ENCODE measurements at places on chromosomes 4 and X. TPM values are rescaled to one million over a fixed set of nuclear protein-coding genes. Genes with fewer than 3 reads are reported as not detected.

Gene HSFX3
- not detected for total RNA-seq

Gene NAP1L3
- 0.70 TPM for total RNA-seq

Gene CYSLTR1
- 13.9 TPM for total RNA-seq

Gene HSFX1
- 0.49 TPM for total RNA-seq

Gene ZAR1
- not detected for total RNA-seq

Gene MBNL3
- 8.9 TPM for total RNA-seq

Gene TCEAL1
- total RNA-seq, result 2.6 TPM

Gene MSL3
- total RNA-seq, result 41.6 TPM

Gene EGFL6
- total RNA-seq, result 2.0 TPM

Gene GPM6B
- total RNA-seq, result not detected

Gene ZNF141
- 23.4 TPM for total RNA-seq

Gene CITED1
- 0.78 TPM for total RNA-seq

Data from activated T-helper 1 cell treated with anti-CD3 and anti-CD28 coated beads, Interleukin-12 subunit alpha, Interleukin-12 subunit beta, Interleukin-2, Interleukin-4 antibody, amounts not matched to agents 30 ng/mL and 10 ng/mL and 1 ng/mL, durations not matched to agents 14 hours and 24 hours and 36 hours (primary cell).